ENCODE measurements at places on chromosomes 7 and 10.

DNA sequence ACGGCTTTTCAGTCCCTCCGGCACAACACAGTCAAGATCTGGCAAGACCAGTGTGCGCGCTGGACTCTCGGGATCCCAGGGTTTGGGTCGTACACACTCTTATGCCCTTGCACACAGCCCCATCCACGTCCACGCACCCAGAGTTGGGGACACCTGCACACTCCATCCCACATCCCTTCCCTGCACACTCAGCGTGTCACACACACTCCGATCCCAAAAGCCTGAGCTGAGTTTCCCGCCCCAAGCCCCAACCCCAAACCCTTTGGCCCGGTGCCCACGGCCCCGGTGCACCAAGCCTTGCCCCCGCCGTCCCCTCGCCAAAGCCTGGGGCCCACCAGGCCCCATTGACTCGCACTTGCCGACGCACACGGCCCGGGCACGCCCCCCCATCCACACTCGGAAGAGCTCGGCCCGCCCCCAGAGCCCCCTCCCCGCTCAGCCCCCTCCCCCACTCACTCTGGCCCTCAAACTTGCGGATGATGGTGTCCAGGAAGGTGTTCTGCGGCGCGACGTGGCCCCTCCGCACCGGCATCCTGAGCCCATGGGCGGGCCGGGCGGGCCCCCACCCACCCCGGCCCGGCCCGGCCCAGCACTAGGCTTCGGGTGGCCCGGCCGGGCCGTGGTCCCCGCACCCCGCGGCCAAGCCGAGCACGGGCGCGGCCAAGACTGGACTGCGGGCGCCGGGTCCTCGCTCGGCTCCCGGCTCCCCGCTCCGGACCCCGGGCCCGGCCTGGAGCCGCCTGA lies 567 bp downstream of the KCNH2 start:
- no peak for DNase-seq

GRCh38 chr7:155058896-155059295 lies 11.2 kb upstream of the HTR5A start:
- DNase-seq = no peak

- DNase-seq = no peak
Observed at GRCh38 chr7:8320174-8320573, 58.2 kb upstream of the ICA1 start.

DNA sequence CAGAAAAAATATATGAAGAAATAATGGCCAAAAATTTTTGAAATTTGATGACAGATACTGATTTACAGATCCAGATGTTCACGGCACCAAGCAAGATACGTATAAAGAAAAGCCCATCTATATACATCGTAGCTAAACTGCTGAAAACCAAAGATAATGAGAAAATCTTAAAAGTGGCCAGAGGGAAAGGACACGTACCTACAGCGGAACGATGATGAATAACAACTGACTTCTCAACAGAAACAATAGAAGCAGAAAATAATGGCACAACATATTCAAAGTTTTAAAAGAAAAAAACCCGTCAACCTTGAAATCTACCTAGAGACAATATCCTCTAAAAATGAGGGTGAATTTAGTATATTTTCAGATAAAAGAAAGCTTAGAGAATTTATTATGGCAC lies 31.9 kb downstream of the IL2RA start:
- DNase-seq = no peak

GRCh38 chr10:3235996-3236510 lies 63.5 kb upstream of the PITRM1 start:
- no peak for DNase-seq

- no peak for DNase-seq
Observed at GRCh38 chr7:104123786-104124185, 84.0 kb downstream of the ORC5 start.

- DNase-seq = no peak
Observed at GRCh38 chr10:108899670-108900069, 1023.6 kb downstream of the XPNPEP1 start.

DNA sequence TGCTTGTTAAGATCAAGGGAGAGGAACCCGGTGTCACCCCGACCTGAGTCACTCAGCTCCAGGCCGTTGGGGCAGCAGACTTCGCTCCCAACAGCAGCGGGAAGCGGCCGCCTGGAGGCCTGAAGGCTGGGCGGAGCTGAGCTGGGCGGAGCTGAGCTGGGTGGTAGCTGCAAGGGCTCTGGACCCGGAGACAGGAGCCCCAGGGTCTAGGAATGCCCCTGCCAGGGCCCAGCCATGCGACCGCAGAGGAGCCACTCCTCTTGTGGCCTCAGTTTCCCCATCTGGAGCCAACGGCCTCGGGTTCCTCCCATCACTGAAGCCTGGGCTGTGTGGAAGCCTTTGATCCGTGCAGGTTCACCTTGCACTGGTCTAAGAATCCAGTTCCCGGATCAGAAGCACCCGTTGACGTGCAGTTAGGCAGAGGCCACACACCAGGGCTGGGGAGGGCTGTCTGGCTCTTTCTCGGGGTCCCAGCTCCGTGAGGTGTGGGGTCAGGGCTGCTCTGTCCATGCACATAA lies 21.9 kb upstream of the DPYSL4 start:
- DNase-seq = no peak

DNA sequence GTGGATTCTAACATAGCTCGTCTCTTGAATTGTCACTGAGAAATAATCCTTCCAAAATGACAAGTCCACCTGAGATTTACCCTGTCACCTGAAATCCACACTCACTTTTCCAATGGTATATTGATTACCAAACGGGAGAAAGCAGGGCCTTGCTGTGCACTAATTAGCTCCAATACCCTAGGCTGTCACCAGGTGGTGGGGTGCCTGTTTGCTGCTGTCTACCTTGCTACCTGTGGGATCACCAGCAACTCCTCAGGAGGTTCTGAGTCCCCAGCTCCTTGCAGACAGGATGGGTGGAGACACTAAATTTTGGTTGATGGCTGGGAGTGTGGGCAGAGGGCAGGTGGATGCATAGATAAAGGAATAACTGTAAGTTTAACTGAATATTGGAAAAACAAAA lies 237.2 kb upstream of the ZNF32 start:
- DNase-seq = no peak

DNA sequence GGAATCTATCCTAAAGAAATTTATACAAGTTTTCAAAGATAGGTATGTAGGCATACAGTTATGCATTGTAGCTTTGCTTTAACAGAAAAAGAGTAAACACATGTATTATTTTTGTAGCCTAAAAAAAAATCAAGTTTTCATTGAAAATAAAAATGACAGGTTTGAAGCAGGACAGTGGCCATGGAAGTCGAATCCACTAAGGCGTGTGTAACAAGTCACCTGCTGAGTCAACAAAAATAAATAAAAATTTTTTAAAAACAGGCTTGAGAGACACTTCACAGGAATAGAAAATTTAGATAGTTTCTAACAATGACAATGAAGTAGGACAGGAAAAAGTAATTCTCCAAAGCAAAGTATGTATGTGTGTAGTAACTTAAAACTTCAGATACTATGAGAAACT lies 8.5 kb upstream of the GOT1 start:
- no peak for DNase-seq

DNA sequence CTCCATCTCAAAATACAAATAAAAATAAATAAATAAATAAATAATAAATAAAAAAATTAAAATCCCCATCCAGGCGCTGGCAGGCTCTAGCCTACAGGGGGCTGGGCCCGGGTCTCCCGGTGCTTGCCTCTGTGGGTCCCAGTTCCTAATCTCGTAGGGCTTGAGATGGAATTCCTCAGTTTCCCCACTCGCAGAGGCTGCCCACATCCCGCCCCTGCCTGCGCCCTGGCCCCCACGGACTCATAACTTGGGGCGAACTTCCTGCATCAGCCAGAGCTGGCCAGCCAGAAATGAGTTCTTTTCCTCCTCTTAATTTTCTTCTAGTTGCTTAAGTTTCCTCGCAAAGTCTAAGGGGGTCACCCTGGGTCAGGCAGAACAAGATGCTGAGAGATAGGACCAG lies 22.0 kb upstream of the SRRM3 start:
- no peak for DNase-seq

GRCh38 chr7:86784765-86785164 lies 141.1 kb downstream of the GRM3 start:
- DNase-seq = no peak

- no peak for DNase-seq
Observed at GRCh38 chr10:74081941-74082718, 68.5 kb downstream of the AP3M1 start.

- DNase-seq = no peak
Observed at GRCh38 chr7:124276005-124276622, 243.2 kb upstream of the TMEM229A start.

DNA sequence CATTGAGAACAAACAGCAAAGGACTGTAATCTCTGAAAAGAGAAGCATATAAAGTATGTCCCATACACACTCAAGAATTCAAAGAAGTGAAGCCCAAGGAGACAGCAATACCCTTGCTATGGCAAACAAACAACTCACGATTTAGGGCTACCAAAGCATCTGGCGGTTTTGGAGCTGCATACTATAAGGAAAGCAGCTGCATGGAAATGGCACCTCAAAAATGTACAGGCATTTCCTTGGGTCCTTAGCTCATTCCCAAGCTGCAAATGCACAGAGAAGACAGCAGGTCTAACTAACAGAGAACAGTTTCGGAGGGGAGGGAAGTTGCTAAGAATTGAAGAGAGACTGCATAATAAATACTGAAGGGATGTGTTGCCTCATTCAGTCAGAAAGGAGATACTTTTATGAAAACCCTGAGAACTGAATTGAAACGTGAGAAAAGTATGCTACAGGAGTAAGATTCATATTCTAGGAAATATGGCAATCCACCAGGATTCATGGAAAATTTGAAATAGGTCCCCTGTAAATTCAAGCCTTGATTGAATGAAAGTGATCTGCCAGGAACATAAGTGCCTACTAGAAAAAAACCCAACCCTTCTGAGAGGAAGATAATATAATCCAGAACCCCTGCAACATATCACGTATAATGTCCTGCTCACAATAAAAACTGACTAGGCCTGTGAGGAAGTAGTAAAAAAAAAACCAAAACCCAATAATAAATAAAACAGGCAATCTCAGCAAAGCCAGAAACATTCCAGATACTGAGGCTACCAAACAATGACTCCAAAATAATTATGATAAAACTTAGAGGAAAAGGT lies 36.4 kb downstream of the CUBN start:
- no peak for DNase-seq

DNA sequence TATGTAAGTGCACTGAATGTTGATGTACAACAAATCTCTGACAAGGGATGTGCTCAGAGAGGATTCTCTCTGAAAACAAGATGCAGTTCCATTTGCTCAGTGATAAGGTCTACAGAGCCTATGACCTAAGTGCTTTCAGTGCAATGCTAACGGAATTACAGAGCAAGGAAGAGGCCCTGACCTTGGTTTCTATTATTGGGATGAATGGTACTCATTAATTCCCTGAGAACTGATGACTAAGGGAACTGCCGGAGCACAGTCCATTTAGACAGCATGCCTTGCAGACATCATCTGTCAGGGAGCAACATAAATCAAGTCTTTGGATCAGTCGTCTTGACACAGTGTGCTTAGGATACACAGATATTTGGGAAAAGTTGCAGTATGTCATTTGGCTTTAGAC lies 340.8 kb downstream of the PHTF2 start:
- no peak for DNase-seq

GRCh38 chr10:31063841-31064240 lies 32.2 kb upstream of the ZNF438 start:
- no peak for DNase-seq

GRCh38 chr7:3201306-3201705 lies 99.7 kb upstream of the SDK1 start:
- no peak for DNase-seq

GRCh38 chr7:1919539-1920265 lies 249.6 kb downstream of the ELFN1 start:
- DNase-seq = peak; percentile 33

GRCh38 chr10:22560913-22561239 lies 153.5 kb downstream of the PIP4K2A start:
- DNase-seq = no peak

DNA sequence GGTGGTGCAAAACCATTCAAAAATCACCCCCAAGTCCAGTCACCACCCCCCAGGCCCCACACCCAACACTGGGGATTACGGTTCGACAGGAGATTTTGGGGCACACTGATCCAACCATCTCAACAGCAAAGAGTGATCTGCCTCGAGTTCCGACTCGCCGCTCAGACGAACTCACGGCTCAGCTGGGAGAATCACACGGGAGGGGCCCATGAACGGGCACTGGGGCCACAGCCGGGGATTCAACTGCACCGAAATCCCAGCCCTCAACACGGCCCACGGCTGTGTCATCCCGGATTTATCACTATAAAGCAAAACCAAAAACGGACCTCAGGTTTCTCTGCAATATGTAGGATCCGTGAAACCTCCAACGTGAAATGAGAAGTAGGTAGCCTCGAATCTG lies 460.0 kb downstream of the DNAJB6 start:
- no peak for DNase-seq
